Stimulated activated CD4-positive, alpha-beta T cell treated with anti-CD3 and anti-CD28 coated beads, TNF-alpha, amount 100 ng/mL, for 1 hour (primary cell): ENCODE measurements at places on chromosomes 5 and 9.

- DNase-seq: no peak
Observed at GRCh38 chr5:43485406-43485805, 1.7 kb upstream of the TMEM267 start.

- no peak for DNase-seq
Observed at GRCh38 chr9:114958021-114958843, 27.8 kb upstream of the TNFSF8 start.

DNA sequence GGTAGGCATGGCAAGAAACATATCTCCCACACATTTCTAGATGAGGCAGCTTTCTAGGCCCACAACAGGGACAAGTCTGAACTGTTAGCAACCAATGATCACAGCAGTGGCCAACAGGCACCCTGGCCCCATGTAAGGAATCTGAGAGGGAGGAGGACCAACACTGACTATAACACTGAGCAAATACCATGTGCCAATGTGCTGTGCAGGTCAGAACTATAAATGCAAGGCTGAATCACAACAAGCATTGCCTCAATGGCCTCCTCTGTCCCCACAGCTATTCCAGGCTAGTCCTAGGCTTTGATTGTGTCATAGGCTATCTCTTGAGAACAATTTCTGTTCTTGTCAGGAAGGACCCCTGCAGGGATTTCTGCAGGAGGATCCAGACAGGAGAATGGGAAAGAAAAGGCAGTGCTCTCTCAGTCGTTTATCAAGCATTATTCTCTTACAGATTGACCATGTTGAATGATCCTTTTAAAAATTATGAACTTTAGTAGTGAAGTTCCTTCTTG is 221.2 kb downstream of the TLE1 start:
- no peak for DNase-seq

DNA sequence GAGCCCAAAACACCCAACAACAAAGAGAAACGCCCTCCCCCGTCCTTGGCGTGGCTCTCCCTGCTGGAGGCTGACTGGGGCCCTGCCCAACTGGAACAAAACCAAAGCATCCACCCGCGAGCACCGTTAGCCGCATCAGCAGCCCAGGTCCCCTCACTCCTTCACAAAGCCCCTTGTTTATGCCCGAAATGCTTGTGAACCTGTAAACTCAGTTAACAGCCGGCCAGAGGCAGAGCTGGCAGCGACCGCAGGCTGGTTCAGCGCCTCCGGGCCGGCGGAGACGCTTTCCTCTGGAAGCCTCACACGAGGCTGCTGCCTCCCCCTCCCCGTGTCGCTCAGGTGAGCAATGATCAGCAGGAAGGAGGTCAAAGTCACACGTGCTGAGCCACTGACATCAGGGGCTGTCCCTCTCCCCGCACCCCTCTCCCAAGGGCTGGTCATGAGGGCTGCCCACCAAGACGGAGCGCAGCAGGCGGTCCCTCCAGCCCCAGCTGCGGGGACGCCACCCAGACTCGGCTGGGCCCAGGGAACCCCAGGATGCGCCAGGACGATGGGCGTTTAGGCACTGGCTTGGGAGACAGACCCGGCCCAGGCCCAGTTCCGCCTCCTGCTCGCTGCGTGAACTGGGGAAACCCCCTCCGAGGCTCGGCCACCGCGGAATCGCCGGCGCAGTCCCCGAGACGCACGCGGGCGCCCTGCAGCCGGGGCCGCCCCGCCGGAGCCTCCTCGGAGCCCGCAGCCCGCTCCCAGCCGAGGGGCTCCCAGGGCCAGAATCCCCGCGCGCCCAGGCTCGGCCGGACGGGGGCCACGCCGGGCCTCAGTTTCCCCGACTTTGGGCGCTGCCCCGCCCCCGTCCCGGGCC is 563 bp downstream of the SNAPC4 start:
- DNase-seq: no peak

DNA sequence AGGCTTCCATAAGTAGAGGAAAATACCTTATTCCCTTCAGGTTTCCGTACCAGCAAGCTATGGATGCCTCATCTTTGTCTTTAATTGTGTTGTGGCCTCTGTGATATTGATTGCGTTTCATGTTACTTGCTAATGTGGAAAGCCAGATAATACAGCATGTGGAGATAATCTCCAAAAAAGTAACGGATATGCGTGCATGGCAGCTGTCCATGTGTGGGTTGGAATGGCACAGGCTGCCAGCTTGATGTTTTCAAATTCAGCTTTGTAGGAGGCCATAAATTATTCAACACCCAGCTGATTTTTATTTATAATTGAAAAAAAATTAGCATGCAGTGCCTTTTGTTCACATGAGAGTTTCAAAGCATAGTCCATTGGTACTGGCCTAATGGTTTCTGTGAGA is 144.9 kb downstream of the GIN1 start:
- no peak for DNase-seq

DNA sequence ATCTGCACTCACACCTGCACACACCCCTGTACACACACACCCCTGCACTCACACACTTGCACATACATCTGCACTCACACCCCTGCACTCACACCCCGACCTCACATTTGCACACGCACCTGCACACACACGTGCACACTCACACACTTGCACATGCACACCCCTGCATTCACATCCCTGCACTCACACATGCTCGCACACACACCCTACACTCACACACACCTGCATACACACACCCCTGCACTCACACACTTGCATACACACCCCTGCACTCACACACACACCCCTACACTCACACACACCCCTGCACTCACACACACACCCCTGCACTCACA is 27.5 kb downstream of the GLT6D1 start:
- DNase-seq: no peak

DNA sequence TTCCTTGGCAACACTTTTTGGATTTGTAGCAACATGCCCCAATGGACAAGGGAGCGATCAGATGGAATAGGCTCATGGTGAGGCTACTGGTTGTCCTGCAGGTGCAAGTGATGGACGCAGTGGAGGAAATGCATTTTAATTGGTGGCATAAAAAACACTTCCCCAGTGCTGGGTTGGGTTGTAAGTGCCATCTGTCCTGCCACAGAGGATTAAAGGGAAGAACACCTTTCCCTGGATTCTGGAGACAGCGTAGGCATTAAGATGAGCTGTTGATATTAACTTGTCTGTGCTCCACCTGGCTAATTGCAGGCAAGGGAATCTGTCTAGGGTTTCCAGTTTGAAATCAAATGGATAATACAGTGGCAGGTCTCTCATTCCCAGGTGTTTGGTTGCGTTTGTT is 173.4 kb downstream of the ZNF462 start:
- no peak for DNase-seq

DNA sequence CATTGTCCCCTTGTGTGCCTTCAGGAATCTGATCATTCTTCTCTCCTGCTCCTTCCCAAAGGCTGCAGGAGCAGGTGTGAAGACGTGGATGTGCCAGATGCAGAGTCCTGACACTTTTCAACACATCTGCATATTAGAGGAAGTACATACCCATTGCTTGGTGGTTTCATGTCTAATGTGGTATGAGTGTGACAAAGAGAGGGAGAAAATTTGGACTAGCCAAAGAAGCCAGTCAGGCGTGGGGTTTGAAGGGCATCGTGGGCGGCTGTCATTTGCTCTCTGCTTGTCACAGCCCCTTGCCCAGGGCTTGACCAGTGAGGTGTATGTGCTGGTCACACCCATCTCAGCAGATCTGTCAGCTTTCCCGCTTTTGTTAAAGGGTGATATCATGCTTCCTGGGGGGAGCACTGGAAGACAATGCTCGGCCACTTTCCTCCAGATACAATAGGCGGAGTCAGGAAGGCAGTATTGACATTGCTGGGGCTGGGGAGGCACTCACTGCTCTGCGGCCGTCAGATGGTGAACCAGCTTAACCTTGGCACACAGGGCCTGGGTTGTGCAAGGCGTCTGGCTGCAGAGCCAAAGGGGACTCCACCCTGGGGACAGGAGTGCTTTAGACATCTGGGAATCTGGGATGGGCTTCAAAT is 8.6 kb downstream of the TEK start:
- no peak for DNase-seq
